ENCODE measurements at places on chromosomes 1 and 21.

DNA sequence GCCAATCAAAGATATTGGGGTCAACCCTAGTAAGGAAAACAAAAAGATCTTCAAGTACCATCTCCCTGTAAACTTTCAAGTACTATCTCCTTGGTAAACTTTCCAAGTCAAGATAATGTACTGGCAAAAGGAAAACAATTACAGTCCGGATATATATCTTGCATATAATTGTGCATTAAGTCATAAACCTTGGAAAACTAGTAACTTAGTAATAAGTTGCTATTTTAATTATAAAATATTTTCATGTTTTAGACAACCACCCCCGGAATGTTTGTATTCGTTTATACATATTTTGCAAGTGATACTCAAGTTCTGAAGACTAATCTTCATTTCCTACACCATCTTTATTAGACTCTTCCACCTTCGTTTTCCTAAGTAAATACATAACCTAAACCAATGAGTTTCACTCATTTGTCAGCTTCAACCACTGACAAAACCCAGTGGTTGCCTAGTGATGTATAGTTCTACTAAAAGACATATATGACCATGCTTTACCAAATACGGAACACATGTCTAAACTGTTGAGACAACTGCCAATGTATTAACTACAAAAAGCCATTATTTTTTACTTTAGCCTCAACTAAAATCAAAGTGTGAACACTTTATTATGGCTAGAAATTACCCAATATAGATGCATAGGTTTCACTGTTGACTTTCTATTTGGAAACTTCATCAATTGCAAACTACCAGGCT is 1.7 kb downstream of the AKT3 start:
- DNase-seq: peak; percentile 1

GRCh38 chr1:34984793-34985608 is at the start of gene TMEM35B:
TMEM35B (minus strand) TSS chr1:34985347; CDS start chr1:34985305, 42 bp downstream.
- peak; percentile 46 for DNase-seq

GRCh38 chr1:186679924-186680244 is 339 bp downstream of the PTGS2 start:
- DNase-seq: no peak

GRCh38 chr1:6097824-6098223 is 52.1 kb downstream of the KCNAB2 start:
- DNase-seq: no peak

DNA sequence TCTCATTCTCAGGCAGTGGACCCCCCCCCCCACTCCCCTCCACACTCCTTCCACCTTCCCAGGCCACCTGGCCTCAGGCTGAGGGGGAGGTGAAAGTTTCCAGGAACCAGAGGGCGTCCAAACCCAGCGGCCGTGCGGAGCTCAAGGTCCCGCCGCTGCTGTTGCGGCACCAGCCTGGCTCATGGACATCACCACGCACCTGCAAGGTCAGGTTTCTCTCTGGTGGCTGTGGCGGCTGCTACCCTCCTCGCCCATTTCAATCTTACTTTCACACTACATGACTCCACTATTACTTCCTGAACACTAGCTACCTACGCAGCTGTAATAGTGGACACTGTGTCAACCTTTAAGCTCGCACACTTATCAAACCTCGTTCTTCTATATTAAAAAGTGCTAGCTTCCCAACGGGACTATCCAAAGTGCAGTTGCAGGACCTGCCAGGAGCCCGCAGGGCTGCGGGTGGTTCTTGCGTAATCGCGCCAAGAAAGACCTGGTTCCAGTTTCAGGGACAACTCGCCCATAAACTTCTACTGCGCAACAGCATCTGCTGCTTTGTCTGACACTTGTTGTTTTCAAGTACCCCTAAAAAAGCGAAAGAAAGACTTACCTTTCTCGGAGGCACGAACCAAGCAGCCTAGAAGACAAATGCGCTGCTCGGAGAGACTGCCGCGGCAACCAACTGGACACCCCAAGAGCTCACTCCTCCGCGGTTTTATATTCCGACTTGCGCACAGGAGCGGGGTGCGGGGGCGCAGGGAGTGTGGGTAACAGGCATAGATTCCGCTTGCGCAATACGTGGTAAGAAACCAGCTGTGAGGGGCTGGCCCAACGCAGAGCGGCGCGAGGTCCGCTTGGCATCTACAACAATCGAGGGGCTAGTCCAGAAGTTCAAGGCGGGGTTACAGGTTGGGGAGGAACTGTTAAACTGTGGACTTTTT is at the start of gene DIRAS3:
Gene DIRAS3, minus strand, starts transcription at position 687 of the 938 bp plus-strand sequence. CDS start 3,330 bp downstream, outside the sequence.
- DNase-seq: no peak

- no peak for DNase-seq
These were observed 30.6 kb upstream of the JUN start for GRCh38 chr1:58814251-58815068.

Measured in NCI-H524 (cell line).